ENCODE measurements at places on chromosomes 11 and 22. TPM values are rescaled to one million over a fixed set of nuclear protein-coding genes. Genes with fewer than 3 reads are reported as not detected.

DKK3 gene
- 771 TPM for total RNA-seq

PANX3 gene
- total RNA-seq: not detected

SERPING1 gene
- total RNA-seq: 9.7 TPM

SLC17A6 gene
- not detected for total RNA-seq

RPS3 gene
- 1,423 TPM for total RNA-seq

GP1BB gene
- total RNA-seq: 0.21 TPM

ASRGL1 gene
- total RNA-seq: not detected

ENDOD1 gene
- total RNA-seq: 206 TPM

SHANK3 gene
- 8.7 TPM for total RNA-seq

KCNE3 gene
- total RNA-seq: not detected

RFPL2 gene
- not detected for total RNA-seq

FLRT1 gene
- total RNA-seq: 0.16 TPM

CD3G gene
- total RNA-seq: not detected

OR8D1 gene
- not detected for total RNA-seq

VPS26B gene
- total RNA-seq: 46.6 TPM

Data from mammary epithelial cell (primary cell).